HuH-7.5 (cell line): ENCODE measurements at places on chromosomes 11 and 22.

DNA sequence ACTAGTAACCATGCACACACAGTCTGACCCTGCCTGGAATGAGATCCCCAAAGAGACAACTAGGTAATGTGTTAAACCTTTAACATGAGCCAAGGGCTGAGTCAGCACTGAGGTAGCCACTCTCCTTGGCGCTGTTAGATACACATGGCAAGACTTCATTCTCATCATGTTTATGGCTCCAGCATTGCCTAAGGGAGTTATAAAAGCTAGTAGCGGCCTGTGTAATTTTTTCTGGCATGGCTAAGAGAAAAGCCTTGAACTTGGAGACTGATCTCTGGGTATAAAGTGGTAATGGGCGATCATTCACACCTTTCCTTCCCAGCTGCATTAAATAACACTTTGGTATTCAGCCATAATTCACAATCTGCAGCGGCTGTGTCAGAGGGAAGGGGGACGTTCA, 779.7 kb upstream of the LRRC4C start:
- DNase-seq, result no peak

DNA sequence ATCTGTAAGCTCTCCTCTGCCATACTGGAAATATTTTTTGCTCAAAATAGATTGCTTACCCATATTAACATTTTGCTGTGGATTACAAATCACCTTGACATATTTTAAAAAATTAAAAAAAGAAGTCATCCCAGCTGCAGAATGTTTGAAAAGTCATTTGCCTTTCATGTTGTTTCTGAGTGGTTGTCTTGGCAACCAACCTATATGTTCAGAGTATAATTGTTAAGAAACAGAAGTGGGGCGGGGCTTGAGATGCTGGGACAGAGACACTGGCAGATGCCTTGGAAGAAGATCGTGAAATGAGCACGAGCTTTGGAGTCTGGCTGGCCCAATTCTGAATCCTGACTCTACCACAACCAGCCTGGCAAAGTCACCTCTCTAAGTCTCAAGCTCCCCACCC, 348.2 kb downstream of the LARGE1 start:
- no peak for DNase-seq

GRCh38 chr11:32334822-32335221, 100.5 kb downstream of the WT1 start:
- DNase-seq, result peak; percentile 32

GRCh38 chr11:102497061-102497460, 33.5 kb downstream of the MMP7 start:
- DNase-seq, result no peak

GRCh38 chr11:106177311-106177710, 99.8 kb downstream of the AASDHPPT start:
- DNase-seq, result no peak

GRCh38 chr22:42074132-42074811, at the start of gene PHETA2:
Gene PHETA2, plus strand, starts transcription at chr22:42074248. Its CDS starts 3,046 bp downstream, at chr22:42077294.
- no peak for DNase-seq

DNA sequence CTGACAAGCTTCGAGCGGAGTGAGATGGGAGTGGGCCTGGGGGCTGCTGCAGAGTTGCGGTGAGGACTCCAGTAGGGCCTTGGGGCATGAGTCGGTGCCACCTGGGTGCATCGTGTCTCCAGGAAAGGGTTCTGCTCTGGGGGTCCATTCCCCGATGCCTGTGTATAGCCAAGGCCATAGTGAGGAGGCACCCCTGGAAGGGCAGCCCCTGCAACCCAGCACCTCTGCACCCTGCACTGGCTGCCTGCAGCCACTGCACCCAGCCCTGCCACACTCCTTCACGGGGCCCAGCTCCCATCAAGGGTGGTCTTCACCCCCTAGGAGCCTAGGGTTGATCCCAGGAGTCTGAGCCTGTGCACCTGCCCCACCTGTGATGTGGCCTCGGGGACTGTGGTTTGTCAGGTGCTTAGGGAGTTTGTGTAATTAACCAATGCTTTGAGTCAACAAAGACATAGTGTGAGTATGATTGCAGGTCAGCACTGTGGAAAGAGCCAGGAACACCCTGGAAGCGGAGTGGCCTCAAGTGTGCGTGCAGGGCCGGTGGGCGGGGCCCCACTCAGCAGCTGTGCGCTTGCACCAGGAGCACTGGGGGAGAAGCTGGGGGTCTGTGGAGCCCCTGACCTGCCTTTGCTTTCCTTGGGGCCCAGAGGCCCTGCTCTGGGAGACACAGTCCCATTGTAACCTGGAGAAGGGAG, 1299.3 kb downstream of the BRD1 start:
- DNase-seq, result no peak

- no peak for DNase-seq
Measured at GRCh38 chr11:124807201-124807600, 7.0 kb upstream of the MSANTD2 start.

- DNase-seq, result no peak
Measured at GRCh38 chr11:11036848-11037732, 179.2 kb upstream of the ZBED5 start.

GRCh38 chr11:8867035-8867434, 44.0 kb upstream of the AKIP1 start:
- no peak for DNase-seq

GRCh38 chr22:37309211-37310074, 27.1 kb downstream of the CYTH4 start:
- DNase-seq, result no peak

GRCh38 chr11:41222236-41222635, 237.2 kb downstream of the LRRC4C start:
- no peak for DNase-seq

GRCh38 chr11:65301491-65302329, 13.0 kb upstream of the CDC42EP2 start:
- no peak for DNase-seq

- DNase-seq, result no peak
Measured at GRCh38 chr11:102438311-102439062, 14.1 kb downstream of the TMEM123 start.

GRCh38 chr11:71221821-71222220, 30.6 kb downstream of the SHANK2 start:
- DNase-seq, result no peak

DNA sequence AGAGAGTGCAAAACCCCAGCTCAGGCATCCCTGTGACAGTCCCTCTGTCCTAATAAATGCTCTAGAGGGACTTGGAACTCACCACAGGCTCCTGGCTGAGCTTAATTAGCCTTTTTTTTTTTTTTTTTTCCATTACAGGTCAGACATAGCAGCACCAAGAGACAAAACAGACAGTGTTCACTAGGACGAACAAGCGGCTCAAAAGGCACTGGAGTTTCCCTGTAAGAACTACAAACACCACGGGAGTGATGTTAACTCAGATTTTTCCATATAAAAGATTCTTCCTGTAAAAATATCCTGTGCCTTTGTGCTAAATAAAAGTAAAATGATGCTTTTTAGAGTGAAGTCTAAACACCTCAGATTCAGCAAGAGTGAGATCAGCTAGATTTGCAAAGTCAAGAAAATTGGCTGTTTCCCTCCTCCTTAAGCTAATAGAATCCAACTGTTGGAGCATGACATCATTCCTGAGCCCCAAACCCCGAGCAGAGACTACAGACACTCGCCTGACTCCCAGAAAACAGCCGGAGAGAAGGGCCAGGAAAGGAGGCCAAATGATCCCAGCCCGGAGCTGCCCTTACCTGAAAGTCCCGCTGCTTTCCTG, 101.0 kb upstream of the AKIP1 start:
- no peak for DNase-seq

DNA sequence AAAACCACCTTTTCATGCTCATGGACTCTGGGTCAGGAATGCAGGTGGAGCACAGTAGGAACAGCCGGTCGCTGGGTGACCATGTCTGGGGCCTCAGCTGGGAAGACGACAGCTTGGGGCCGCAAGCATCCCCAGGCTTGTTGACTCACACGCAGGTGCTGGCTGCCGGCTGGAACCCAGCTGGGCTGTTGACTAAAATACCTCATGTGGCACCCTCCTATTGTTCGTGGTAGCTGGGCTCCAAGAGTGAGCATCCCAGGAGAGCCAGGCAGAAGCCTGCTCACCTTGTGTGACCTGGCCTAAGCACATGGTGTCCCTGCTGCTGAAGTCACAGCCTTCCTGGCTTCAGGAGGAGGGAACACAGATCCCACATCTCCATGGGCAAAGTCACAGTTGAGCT, 9.4 kb downstream of the DPP3 start:
- DNase-seq, result no peak

- no peak for DNase-seq
Measured at GRCh38 chr22:43476751-43477725, 65.2 kb downstream of the MPPED1 start.

GRCh38 chr22:20738394-20739089, 35.4 kb upstream of the SERPIND1 start:
- DNase-seq, result no peak

DNA sequence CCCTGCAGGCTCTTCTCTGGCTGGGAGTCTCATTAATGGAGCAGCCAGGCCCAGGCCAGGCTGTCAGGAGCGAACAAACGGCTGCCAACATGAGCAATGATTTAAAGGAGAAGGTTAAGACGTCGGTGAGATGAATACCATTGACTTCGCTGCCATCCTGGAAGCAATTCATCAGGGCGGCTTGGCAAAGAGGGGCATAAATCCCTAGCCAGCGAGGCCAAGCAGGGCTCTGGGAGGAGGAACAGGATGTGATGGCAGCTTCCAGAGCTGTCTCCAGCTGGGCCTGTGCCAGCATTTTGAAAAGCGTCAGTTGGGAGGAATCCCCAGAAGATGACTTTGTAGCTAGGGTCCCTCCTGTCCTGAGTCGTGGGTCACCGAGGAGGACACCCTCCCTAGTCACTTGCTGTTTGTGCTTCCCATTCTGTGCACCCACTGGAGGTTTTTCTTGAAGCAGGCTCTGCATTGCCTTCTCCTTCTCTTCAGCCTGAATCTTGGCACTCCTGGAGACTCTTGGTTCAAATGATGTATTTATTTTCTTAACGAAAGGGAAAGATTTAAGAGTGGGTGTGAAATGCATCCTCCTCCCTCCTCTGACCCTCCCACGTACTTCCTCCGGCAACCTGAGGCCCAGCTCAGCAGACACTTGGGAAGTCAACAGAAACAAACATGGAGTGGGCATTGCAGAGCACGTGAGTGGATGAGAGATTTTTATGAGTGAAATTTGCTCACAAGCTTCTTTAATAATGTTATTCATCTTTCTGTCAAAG, 476.3 kb upstream of the CADM1 start:
- no peak for DNase-seq

GRCh38 chr11:96036863-96037262, 113.0 kb upstream of the MTMR2 start:
- no peak for DNase-seq

DNA sequence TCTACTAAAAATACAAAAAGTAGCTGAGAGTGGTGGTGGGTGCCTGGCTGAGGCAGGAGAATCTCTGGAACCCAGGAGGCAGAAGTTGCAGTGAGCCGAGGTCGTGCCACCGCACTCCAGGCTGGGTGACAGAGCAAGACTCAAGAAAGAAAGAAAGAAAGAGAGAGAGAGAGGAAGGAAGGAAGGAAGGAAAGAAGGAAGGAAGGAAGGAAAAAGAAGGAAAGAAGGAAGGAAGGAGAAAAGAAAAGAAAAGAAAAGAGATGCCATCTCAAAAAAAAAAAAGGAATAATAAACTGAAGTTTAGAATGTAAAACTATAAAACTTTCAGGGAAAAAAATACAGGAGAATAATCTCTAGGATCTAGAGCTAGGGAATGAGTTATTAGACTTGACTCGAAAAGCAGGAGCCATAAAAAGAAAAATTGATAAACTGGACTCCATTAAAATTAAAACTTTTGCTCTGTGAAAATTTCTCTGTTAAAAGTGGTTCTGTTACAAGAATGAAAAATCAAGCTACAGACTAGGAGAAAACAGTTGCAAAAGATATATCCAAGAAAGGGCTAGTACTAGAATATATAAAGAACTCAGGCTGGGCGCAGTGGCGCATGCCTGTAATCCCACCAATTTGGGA, 13.4 kb upstream of the SEPTIN5 start:
- DNase-seq, result no peak

GRCh38 chr11:111954154-111954553, 17.0 kb downstream of the DIXDC1 start:
- DNase-seq, result no peak

DNA sequence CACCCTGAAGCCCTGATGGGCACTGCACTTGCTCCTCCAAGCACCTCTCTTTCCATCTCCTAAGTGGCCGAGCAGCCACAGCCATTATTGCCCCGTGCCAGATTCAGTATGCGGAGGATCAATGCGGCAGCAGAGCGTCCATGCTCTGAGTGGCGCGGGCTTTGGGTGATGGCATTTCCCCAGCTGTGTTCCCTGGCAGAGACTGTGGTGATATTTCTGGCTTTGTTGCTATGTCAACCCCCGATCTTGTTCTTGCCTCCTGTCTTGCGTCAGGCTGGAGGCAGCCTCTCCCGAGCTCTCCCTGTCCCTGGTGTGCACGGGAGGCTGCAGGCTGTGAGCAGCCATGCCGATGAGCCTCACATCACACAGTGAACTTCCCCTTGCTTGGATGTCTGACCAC, 1018.6 kb downstream of the TBC1D22A start:
- DNase-seq, result no peak

DNA sequence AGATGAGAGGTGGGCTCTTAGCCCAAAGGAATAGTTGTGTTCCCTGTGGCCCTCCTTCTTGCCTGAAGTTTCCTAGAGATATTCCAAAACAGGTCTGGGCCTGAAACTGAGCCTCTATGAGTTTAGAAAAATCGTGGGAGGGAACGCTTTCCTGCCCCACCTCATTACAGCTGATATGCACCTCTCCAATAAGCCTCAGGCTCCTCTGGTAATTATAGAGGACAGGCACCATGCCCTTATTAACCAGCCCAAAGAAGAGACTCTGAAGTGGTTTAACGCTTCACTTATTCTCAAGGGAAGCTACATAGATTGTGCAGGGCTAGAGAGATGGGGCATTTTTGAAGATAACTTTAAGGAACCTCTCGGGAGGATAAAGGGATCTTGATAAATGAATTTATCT, 3.4 kb upstream of the MPZL2 start:
- DNase-seq, result no peak

DNA sequence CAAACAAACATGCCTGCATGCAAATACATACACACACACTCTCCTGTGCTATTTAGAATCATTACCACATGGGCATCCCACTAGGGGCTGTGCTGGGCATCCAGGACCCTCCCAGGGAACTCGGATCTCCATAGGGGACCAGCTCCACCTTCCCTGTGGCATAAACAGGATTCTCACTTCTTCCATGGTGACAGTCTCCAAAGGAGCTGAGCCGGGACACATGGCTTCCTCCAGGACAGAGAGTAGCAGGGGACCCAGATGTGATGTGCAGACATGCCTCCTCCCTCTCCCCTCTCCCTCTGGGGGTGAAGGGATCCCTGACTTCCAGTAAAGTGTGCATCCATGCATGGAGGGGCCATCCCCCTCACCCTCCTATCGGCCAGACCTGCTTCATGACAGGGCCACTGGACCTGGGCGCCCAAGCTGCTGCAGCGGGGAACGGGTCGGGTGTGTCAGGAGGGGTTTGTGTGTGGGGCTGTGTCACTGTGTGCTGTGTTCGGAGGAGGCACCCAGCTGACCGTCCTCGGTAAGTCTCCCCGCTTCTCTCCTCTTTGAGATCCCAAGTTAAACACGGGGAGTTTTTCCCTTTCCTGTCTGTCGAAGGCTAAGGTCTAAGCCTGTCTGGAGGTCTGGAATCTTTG, 33.4 kb downstream of the IGLL5 start:
- DNase-seq, result no peak

DNA sequence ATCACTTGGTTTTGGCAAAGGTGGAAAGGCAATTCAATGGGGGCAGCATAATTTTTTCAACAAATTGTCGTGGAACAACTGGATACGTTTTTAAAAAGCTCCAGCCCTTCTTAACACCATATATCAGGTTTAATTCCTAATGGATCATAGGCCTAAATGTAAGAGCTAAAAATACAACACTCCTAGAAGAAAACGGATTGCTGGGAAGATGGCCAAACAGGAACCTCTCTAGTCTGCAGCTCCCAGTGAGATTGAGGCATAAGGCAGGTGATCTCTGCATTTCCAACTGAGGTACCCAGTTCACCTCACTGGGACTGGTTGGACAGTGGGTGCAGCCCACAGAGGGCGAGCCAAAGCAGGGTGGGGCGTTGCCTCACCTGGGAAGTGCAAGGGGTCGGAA, 32.4 kb upstream of the SCGB1D1 start:
- DNase-seq, result no peak
